ENCODE measurements at places on chromosomes 12 and 14. TPM values are rescaled to one million over a fixed set of nuclear protein-coding genes. Genes with fewer than 3 reads are reported as not detected.

Gene FOXN4
- total RNA-seq, result not detected

Gene C3AR1
- total RNA-seq, result 0.07 TPM

Gene OR6C2
- not detected for total RNA-seq

Gene SIX1
- 4.6 TPM for total RNA-seq

Gene LRFN5
- 11.3 TPM for total RNA-seq

Gene RPL10L
- not detected for total RNA-seq

Gene PPFIA2
- 2.6 TPM for total RNA-seq

Gene TRIM9
- 0.73 TPM for total RNA-seq

Gene RPS6KA5
- total RNA-seq, result 1.6 TPM

Gene KIF26A
- total RNA-seq, result under 0.01 TPM

Gene VEZT
- 62.9 TPM for total RNA-seq

Gene NYNRIN
- 6.9 TPM for total RNA-seq

Gene OR4N2
- total RNA-seq, result not detected

Gene TMEM106C
- 81.9 TPM for total RNA-seq

Gene GPR132
- total RNA-seq, result 0.26 TPM

Gene GPRC5D
- total RNA-seq, result 0.13 TPM

Gene SUDS3
- total RNA-seq, result 36.8 TPM

Gene CLEC2A
- total RNA-seq, result not detected

Gene WSCD2
- not detected for total RNA-seq

Gene RDH12
- not detected for total RNA-seq

Gene RNF212B
- not detected for total RNA-seq

Gene KRT85
- total RNA-seq, result not detected

Gene SIX4
- 10.9 TPM for total RNA-seq

Gene GUCY2C
- not detected for total RNA-seq

Gene GPD1
- 0.20 TPM for total RNA-seq

Gene GRIP1
- 0.33 TPM for total RNA-seq

Gene SETD3
- 39.7 TPM for total RNA-seq

Gene BAZ1A
- total RNA-seq, result 20.6 TPM

Gene ALDH1L2
- 58.2 TPM for total RNA-seq

Gene PGF
- total RNA-seq, result 27.8 TPM

Gene NCKAP5L
- total RNA-seq, result 21.8 TPM

Gene ADCY6
- total RNA-seq, result 107 TPM

Gene DENND5B
- 10.9 TPM for total RNA-seq

Gene SLCO1B1
- total RNA-seq, result not detected

Gene CCDC197
- not detected for total RNA-seq

Gene OR4N5
- not detected for total RNA-seq

Gene NEUROD4
- total RNA-seq, result not detected

Gene NRXN3
- total RNA-seq, result 2.9 TPM

Gene TESPA1
- total RNA-seq, result not detected

Measured in smooth muscle cell of the pulmonary artery (primary cell).